ENCODE measurements at places on chromosomes 12 and 14.

- DNase-seq, result no peak
These were observed 20.3 kb upstream of the C14orf180 start for GRCh38 chr14:104559028-104559803.

DNA sequence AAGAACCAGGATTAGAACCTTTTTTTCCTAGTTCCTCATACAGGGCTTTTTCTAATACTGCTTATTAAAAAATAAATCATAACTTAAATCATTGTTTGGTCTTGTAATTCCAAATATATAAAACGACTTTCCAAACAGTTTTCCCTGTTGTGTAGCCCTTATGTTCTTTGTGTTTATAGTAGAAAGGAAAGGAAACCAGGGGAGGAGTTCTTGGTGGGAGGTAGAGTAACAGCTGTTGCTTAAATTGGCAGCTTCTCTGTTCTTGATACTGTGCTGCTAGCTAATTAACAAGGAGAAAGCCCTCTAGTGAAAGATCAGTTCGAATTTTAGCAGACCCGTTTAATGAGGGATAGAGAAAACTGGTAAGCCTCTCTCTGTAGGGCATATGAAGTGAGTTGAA lies 15.0 kb downstream of the SRP54 start:
- no peak for DNase-seq

GRCh38 chr12:7303230-7303629 lies 642 bp upstream of the ACSM4 start:
- no peak for DNase-seq

DNA sequence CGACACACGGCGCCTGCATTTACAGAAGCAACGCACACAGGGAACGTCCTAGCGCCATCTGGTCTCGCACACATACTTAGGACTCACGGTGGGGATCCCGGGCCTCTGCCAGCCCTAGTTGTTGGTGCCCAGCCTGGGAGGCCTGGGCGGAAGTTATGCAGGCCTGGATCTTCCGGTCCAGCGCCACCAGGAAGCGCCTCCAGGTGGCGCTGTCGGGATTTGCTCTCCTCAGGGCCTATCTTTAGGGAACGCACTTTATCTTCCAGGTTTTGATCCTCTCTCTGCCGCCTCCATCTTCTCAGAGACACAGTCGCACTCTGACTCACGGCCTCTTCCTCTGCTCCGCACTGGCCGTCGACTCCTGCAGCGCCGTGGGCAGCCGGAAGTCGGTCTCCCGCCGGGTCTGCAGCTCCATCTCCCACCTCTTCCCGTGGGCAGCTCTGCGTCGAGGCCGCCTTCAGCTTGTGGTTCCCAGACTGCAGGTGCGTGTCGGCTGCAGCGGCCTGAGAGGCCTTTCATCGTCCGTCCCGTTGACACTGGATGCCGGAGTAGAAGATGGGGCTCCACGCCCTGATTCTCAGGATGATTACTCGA lies 760.4 kb downstream of the TMEM121 start:
- no peak for DNase-seq

GRCh38 chr14:105742531-105742848 lies 216.1 kb downstream of the TMEM121 start:
- no peak for DNase-seq

DNA sequence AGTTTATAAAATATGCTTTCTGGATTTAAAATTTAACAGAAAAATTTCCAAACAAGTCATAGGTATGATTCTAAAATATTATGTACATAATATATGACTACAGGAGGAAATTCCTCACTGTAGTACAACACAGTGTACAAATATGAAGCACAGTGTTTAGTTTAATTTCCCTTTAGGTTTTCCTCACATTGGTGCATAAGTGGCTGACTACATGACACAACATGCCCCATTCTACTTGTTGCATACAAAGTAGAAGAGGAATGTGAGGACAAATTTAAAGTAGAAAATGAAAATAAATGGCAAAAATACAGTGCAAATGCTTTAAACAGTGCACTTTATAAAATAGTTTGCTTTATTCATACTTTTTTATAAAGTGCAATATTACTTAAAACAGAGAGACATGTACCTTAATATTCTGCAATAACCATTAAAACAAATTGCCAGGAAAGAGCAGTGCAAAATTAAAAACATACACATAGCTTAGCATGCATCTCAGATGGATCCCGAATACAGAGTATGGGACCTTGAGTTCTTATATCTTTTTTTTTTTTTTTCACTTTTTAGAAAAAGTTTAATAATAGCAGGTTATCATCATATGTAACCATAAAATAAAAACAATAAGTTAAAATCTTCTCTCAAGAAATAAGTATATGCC lies 54.8 kb upstream of the TTC7B start:
- DNase-seq, result no peak

GRCh38 chr12:10719482-10719881 lies 3.6 kb downstream of the YBX3 start:
- no peak for DNase-seq

- DNase-seq, result no peak
These were observed 164.8 kb downstream of the ITPR2 start for GRCh38 chr12:26668230-26668629.

DNA sequence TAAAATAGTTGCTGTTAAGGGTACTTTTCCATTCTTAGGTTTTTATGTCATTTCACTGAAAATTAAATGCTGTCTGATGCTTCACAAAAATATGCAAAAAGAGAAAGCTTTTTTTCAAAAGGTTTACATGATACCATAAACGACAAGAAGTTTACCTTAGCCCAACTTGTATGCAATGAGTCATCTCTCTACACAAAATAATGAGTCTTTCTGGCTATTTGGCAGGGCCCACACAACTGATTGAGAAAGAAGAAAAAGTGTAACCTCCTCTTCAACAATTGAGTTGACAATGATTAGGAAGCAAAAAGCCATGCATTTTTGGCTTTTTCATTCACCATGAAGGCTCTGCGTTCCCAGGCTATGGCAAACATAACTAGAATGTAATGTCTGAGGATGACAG lies 165.4 kb upstream of the CPNE8 start:
- no peak for DNase-seq

DNA sequence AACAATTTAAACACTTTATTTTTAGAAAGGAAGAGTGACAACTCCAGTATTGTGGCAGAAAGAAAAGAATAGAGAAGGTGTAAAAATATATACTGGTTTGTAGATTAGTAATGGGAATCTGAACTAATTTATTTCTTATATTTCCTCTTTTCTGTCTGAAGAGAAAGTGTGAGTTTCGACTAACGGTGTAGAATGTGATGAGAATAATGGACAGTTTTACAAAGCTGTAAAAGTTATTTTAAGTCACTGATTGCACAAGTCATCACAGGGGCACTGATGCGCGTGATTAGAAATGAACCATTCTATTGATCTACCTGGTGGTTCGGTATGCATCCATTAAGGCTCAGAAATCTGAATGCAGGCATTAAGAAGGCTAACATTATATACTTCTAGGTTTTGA lies 158.5 kb upstream of the ATXN7L3B start:
- no peak for DNase-seq

DNA sequence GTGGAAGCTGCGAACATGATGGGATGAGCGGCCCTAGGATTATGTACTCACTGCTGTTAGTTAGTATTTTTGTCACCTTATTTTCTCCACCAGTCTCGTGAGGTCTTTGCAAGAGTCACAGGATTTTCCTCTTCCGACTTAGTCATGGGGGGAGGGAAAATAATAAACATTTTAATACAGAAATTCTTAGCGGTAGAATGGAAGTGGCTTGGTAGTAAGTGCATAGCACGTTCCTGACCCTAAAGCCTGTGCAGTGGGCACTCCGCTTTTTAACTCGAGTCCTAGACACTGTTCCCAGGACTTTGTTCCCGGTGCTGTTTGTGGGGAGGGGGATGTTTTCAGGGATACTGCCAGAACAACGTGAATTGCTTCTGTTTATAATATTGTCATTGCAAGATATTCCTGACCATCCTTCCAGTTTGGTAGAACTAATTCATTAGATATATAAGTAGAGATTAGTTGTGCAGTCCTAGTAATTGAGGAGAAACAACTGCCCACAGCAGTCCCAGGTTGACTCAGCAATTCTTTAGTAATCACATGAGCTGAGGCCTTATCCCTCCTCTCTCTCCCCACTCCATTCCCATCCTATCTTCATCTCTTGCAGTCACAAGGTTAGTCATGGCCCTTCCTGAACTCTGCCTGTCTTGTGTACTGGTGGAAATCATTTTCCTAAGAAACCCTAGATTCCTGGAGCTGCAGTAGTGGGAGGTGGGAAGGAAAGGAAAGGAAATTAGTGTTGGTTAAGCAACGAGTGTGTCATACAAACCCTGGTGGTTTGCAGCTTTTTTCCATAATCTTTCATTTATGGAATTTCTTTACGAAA lies 799 bp downstream of the SLC38A6 start:
- DNase-seq, result peak; percentile 18

- no peak for DNase-seq
These were observed 32.4 kb downstream of the LMO3 start for GRCh38 chr12:16573398-16574077.

DNA sequence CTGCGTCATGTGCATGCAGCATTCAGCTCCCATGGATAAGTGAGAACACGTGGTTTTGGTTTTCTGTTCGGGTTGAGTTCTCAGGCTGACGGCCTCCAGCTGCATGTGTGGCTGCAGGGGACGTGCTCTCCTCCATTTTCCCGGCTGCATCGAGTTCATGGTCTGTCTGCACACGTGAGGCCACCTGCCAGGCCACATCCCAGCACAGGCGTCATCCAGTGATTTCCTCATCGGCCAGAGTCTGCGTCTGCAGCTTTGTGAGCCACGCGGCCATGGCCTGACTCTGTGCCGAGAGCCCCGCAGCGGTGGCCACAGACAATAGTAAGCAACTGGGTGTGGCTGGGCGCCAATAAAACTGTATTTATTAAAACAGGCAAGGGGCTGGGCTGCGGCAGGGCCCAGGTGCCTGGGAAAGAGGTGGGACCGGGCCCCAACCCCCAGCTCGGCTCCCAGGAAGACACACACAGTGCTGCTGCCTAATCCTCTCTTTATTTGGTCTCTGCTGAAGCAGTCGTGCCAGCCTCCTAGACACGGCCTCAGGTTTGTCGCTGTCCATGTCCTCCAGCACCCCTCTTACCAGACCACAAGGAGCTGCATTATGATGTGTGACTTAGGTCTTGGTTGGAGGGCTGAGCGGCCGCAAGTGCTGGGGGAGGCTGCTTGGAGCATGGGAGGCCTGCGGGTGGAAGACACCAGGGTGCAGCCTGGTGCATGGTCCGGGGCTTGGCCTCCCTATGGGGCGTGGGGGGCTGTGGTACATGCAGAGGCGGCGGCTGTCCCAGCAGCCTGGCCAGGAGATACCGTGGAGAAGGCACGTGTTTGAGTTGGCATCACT lies 52.0 kb downstream of the NOC4L start:
- DNase-seq, result no peak

GRCh38 chr12:87231818-87232217 lies 797.4 kb downstream of the C12orf50 start:
- DNase-seq, result no peak

DNA sequence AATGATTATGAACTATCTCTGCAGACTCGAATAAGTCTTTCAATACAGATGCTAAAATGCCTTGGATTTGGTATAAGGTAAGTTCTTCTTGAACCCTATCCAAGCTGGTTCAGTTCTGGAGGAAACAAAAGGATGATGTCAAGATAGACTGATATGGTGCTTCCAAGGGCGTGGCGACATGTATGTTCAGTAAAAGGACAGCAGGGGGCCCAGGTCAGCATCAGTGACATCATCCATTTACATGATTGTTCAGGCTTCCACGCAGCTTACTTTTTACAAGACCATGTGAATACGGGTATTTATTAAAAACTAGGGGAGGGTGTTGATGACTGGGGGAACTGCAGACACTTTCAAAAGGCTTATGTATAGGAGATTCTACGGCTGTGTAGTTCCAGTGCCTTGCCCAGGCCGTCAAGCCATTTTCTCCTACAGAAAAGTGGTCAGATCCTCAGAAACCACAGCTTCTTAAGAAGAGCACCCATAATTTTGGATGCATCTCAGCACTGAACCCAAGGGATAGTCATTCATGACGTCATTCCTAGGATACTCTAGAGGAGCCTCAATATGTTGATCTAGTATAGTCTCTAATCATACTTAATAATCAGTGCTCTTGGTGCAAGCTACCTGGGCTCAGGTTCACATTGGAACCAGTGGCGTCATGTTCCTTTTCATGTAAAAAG lies 527.7 kb downstream of the FUT8 start:
- no peak for DNase-seq

GRCh38 chr12:124881123-124881522 lies 17.5 kb upstream of the SCARB1 start:
- no peak for DNase-seq

GRCh38 chr12:66903782-66904396 lies 225.0 kb upstream of the GRIP1 start:
- no peak for DNase-seq

DNA sequence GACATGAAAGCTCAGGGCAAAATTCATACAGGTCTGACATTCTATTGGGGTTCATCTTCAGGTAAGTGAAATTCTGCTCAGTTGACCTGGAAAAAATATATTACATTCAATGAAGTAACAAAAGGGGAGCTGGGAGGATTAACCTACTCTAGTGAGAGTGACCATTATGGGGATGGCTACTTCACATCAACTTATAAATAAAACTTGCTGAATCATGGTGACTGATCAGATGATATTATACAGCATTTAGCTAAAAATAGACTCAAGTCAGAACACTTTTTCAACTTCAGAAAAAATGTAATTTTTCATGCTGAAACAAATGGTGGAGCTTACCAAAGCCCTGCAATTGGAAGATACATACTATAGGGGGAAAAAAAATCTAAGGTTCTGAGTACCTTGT lies 800.2 kb downstream of the FSCB start:
- no peak for DNase-seq

DNA sequence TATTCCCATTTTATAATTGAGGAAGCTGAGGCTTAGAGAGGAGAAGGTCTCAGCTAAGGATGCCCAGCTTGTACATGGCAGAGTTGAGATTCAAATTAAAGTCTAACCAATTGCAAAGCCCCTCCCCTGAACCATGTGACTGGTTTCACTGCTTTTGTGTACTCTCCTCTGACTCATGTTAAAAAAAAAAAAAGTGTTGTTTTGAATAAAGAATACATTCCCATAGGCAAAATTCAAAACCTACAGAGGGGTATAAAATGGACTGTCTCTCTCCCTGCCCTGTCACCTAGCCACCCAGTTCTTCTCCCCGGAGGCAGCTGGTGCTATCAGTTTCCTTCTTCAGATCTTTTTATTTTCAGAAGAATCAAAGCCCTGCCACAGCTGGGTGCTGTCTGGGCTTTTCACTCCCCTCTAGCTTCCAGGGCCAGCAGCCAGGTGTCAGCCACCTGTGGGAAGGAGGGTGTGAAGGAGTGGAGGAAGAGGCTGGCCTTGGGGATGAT lies 5.4 kb downstream of the PSMD9 start:
- no peak for DNase-seq

DNA sequence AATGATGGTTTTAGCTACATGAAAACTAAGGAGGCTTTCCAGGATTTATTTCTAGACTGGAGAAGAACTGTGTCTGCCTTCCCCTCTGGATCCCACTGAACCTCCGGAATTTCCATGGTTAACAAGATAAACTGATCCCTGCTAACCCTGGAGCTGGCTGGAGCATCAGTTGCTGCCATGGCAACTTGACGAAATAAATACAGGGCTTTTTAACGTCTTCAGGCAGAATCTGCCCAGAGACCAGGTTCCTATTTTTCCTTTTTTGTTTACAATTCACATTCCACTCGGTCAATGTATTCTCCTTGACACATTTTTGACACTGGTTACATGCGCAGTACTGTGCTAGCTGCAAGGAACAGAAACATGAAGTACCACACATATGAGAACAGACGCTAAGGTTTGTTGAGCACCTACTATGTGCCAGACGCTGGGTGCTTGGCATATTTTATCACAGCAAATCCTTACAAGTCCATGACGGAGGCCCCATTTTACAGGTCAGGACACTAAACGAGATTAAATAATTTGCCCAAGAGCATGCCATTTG lies 1.7 kb downstream of the C14orf132 start:
- DNase-seq, result no peak

GRCh38 chr12:93376436-93377251 lies 1.1 kb upstream of the NUDT4 start:
- no peak for DNase-seq

Measured in brain pericyte (primary cell).